H7 (cell line): ENCODE measurements at places on chromosomes 3 and 15. TPM values are rescaled to one million over a fixed set of nuclear protein-coding genes. Genes with fewer than 3 reads are reported as not detected.

DNA sequence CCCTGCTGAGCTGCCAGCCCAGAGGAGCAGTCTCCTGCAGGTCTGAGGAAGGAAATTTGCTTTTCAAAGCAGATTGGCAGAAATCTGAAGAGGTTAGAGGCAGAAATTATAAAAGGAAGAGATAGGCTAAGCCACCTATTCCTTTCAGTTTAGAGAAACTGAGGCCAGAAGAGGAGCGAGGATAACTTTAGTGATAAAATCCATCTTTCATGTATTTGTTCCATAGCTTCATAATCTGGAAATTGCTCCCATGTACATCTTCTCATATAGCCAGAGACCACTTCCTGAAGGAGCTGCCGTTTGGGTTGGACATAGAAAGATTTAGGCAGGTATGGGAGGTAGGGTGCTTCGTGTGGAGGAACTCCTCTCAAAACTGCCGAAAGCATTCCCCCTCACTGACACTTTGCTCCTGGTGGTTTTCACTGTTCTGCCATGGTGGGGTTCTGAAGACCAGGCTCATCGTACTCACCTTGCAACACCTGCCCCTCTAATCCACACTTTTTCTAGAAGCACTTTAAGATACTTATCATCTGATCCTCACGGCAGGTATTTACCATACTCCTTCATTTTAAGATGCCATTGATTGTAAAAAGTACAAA lies 670 bp upstream of the ACAP2 start:
- DNase-seq, result no peak

GRCh38 chr3:108407886-108408285 lies 102.5 kb downstream of the MYH15 start:
- no peak for DNase-seq

GRCh38 chr3:52278510-52279069 lies at the start of gene WDR82:
TSS of gene WDR82 (minus strand) at chr3:52278649. CDS start at chr3:52278361, 288 bp downstream.
- peak; percentile 99 for DNase-seq

DNA sequence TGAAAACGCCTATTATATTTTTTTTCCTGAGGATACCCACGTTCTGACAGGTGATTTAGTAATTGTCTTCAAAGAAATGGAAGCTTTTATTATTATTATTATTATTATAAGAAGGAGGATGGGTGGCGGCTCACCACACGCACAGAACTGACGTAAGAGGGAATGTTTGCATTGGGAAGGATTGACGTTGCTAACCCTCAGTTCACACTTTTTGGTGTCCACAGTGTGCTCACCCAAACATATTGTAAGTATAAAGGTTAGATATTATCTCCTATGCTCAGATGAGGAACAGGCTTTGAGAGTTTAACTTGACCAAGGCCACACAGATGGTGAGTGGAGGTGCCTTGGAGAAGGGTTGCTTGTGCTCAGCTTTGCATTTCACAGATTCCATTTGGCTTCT lies 533.5 kb upstream of the TBL1XR1 start:
- DNase-seq, result no peak

- no peak for DNase-seq
Measured at GRCh38 chr3:142886940-142887339, 1.9 kb downstream of the PCOLCE2 start.

GRCh38 chr3:185823078-185824044 lies 1.5 kb downstream of the IGF2BP2 start:
- DNase-seq, result peak; percentile 80

- no peak for DNase-seq
Measured at GRCh38 chr15:64438653-64439447, 21.5 kb upstream of the ZNF609 start.

DNA sequence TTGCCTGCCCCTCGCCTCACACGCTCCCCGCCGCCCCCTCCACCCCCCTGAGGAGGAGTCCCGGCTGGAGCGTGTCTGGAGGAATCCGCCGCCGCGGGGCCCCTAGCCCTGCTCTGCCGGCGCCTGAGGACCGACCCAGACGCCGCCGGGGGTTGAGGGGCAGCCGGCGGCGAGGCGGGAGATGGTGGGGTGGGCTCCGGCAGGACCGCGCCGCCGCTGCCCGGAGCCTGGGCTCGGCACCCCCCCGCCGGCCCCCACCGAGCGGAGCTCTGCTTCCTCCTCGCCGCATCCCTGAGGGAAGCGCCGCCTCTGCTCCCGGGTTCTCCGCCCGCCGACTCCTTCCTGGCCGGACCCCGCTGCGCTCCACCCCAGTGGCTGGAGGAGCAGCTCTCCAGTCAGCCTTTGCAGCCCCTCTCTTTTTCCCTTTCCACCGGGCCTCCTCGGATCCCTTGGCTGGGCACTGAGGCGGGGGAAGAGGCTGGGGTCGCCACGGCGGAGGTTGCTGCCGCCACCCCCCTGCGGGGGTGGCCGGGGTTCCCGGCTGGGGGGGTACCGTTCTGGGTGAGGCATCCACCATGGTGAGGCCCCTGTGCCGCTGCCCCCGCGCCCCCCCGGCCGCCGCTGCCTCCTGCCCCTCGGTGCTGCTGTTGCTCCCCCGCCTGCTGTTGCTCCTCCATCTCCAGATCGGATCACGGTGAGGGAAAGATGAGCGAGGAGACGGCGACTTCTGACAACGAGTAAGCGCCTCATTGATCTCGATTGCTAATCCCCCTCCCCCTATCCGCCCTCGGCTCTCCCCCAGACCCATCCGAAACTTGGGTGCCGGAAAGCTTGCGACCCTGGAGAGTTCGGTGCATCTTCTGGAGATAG lies at the start of gene SPRED1:
SPRED1 (plus strand) TSS at position 356 of the 870 bp plus-strand sequence; CDS start at position 706, 350 bp downstream.
- DNase-seq, result peak; percentile 50

DNA sequence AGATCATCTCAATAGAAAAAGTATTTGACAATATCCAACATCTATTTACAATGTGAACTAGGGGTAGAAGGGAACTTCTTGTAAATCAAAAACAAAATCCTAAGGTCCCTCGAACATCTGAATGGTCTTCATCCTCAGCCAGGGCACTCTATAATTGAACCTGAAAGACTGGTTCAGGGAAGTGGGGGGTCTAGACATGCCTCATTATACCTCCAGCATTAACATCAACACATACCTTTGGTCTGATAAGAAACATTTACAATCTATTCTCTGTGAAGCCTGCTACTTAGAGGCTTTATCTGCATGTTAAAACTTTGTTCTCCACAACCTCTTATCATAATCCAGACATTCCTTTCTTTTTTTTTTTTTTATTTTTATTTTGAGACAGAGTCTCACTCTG lies 211.8 kb downstream of the CTNNB1 start:
- no peak for DNase-seq

DNA sequence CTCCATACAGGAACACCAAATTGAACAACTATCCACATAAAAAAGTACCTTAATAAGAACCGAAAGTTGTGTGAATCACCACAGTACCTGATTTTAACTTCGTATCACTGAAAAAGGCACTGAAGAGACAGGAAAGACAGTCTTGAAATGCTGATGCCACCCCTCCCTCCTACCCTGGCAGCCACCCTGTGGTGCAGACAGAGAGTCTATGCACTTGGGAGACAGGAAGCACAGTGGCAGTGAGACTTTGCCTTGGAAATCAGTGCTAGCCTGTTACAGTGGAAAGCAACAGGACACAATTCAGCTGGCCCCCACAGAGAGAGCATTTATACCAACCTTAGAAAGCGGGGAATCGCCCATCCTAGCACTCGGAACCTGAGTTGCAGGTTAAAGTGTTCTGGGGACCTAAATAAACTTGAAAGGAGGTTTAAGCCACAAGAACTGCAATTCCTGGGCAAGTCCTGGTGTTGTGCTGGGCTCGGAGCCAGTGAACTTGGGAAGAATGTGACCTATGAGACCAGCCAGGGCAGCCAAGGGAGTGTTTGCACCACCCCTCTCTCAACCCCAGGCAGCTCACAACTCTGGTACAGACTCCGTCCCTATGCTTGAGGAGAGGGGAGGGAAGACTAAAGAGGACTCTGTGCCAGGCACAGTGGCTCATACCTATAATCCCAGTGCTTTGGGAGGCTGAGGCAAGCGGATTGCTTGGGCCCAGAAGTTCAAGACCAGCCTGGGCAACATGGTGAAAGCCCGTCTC lies 240.1 kb downstream of the ISL2 start:
- no peak for DNase-seq

DNA sequence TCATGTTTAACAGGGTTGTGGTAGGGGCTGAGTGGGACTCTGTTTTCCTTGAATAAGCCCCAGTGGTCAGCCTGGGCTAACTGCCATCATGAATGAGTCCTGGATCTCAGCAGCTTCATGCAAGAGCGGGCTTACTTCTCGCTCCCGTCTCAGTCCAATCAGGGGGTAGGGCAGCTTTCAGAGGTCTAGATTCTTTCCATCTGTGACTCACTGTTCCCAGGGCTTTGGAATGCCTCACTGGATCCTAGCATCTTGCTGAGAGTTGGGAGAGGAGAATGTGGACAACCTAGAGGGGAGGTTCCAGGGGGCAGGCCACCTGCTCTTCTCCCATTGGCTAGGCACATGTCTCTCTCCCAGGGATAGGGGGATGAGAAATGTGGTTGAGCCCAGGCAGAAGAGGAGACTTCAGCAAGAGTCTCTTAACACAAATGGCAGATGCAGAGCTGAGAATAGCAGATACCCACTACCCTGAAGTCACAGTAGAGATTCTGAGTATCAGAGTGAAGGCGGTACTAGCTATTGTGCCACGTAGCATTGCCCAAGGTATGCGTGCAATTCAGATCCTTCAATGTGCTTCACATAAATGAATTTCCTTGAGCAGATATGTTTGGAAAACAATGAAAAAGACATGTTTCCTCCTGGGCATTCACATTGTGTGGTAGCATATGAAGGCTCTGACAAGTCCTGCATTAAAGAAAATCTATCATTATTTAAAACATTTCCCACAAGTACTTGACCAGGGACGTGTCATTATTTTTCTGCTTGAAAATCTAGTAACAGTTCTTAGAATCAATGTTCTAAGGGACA lies 257.7 kb upstream of the PROK2 start:
- no peak for DNase-seq

DNA sequence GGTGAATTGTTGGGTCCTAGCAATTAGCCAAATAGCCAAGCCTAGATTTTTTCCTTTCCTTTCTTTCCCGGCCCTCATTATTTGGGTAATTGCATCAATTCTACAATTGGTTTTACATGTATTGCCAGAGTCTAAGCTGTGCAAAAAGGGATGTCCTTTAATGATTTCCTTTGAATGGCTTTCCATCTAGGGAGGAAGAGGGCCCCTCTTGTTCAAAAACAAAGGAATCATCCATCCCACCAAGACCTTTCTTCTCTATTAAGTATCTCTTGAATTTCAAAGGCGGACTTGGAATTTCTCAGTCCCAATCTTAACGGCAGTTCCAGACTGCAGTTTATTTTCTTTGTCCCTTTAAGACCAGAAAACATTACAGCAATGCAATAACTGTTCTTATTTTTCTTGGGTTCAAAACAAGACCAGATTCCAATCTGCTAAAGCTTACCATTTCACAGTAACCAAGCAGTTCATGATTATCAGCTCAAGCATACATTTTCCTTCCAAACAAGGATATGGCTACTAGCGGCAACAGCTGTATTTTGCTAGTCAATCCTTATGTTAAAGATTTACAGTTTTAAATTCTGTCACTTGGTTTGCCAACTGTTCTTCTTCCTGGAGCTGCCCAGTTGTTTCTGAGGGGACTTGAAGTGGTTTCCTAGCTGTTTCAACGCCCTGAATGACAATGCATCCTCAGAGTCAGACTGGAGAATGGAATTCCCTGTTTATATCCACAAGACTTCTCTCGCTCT lies 91.4 kb upstream of the LRIG1 start:
- peak; percentile 43 for DNase-seq

GRCh38 chr15:47443839-47444238 lies 273.5 kb upstream of the SEMA6D start:
- DNase-seq, result no peak

GRCh38 chr15:90407871-90408317 lies 19.9 kb downstream of the IQGAP1 start:
- no peak for DNase-seq

DNA sequence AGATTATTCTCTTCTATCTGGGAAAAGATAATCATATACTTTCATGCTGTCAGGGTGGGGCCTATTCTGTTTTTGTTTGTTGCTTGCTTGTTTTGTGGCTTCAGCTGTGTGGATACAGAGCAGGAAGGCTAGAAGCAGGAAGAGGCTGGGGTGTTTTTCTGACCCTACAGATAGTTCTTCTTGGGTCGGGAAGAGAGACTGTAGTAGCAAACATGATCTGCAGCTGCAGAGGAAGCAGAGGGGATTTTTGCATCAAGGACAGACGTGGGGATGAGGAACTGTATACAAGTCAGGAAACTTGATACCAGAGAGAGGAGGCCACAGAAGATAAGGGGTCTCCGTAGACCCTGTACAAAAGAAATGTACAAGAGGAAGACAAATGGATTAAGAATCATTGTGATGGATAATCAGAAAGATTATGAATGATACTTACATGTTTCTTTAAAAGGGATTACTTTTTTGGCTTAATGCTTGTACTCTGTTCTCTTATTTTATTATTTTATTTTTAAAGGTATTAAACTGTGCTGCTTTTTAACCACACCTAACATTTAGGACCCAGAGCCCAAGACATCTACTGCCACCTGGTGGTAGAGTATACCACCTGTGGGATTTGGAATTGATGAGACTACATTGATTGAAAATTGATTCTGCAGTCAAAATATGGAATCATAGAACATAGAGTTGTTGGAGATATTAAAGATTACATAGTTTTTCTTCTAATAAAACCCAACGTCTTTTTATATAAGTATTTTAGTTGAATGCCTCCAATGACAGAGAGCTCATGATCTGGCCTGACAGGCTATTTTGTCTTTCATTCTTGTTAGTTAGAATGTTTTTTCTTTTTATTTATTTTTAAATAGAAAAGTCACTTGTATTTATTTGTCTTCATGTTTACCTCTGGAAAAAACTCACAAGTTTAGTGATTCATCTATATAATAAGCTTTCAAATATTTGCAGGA lies 87.3 kb upstream of the ROPN1 start:
- no peak for DNase-seq

- no peak for DNase-seq
Measured at GRCh38 chr15:100537331-100537730, 8.6 kb upstream of the CERS3 start.

- DNase-seq, result no peak
Measured at GRCh38 chr15:96412906-96413231, 82.4 kb downstream of the NR2F2 start.

- peak; percentile 38 for DNase-seq
Measured at GRCh38 chr3:141845407-141846049, 30.9 kb upstream of the ATP1B3 start.

Gene VIPR1
- total RNA-seq, result 1.9 and 2.2 TPM in 2 replicates

Gene ATP13A4
- 0.14 and 0.81 TPM in 2 replicates for total RNA-seq

Gene NCEH1
- total RNA-seq, result 2.7 and 3.9 TPM in 2 replicates

Gene ARGFX
- not detected in 2 replicates for total RNA-seq

Gene GOLGA8K
- 0.59 TPM in 1 of 2 replicates, not detected in the other for total RNA-seq

Gene OR5H14
- not detected in 2 replicates for total RNA-seq

Gene NR1I2
- 0.87 and 1.6 TPM in 2 replicates for total RNA-seq

Gene LIPC
- total RNA-seq, result not detected in 2 replicates

Gene TUBGCP5
- total RNA-seq, result 19.2 and 26.1 TPM in 2 replicates

Gene ESYT3
- 5.6 and 10.9 TPM in 2 replicates for total RNA-seq

Gene KCNAB1
- 0.42 TPM in 1 of 2 replicates, not detected in the other for total RNA-seq

Gene PTX3
- total RNA-seq, result 0.48 and 0.73 TPM in 2 replicates

Gene LRRK1
- total RNA-seq, result 3.3 and 6.6 TPM in 2 replicates
